ENCODE measurements at places on chromosomes 2 and 18. TPM values are rescaled to one million over a fixed set of nuclear protein-coding genes. Genes with fewer than 3 reads are reported as not detected.
A peak's percentile ranks its signal among the peaks of the same experiment; 100 is the strongest.

CCDC68 gene
- total RNA-seq, result not detected

KCNIP3 gene
- total RNA-seq, result not detected

CD8B2 gene
- total RNA-seq, result not detected

GRCh38 chr2:197805715-197806633, 1.6 kb downstream of the PLCL1 start:
- no peak overlapping the region for H3K27ac ChIP-seq
- no peaks in the 10 kb centered on the region for H3K36me3 ChIP-seq
- H3K4me1 ChIP-seq, result peaks cover 57% of the 10 kb centered on the region
- H3K4me3 ChIP-seq, result peak overlapping the region; percentile 85
- DNase-seq, result no peak
- H3K27me3 ChIP-seq, result no peaks in the 10 kb centered on the region

DNA sequence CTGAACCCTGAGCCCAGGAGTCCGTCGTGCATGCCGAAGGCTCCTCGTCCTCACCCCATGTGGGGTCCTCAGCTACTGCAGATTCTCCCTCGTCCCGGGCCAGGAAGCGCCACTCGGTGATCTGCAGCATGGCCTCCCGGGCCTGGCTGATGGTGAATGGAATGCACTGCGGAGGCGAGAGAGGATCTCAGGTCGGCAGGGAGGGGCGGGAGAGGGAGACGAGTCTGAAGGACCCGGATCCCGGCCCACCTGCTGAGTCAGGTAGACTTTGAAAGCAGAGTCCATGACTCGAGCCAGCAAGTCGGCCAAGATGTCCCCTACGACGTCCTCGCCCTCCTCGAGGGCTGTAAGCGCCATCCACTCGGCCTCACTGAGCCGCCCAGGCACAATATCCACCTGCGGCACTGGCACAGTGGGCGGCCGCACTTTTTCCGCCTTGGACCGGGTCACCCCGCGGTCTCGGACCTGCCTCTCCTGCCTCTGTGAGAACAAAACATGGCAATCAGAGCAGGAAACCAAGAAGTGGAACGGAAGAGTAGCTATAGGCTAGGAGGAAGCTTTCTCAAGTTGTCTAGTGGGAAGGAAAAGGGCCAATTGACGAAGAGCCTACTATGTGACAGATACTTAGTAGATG, 5.5 kb downstream of the C2orf81 start:
- H3K4me3 ChIP-seq, result peak overlapping the region; percentile 72
- H3K36me3 ChIP-seq, result no peaks in the 10 kb centered on the region
- H3K27ac ChIP-seq, result peak overlapping the region; percentile 37
- H3K27me3 ChIP-seq, result no peaks in the 10 kb centered on the region

Data from activated naive CD4-positive, alpha-beta T cell treated with anti-CD3 and anti-CD28 coated beads for 36 hours (primary cell).